ENCODE measurements at places on chromosomes 1 and 21.

DNA sequence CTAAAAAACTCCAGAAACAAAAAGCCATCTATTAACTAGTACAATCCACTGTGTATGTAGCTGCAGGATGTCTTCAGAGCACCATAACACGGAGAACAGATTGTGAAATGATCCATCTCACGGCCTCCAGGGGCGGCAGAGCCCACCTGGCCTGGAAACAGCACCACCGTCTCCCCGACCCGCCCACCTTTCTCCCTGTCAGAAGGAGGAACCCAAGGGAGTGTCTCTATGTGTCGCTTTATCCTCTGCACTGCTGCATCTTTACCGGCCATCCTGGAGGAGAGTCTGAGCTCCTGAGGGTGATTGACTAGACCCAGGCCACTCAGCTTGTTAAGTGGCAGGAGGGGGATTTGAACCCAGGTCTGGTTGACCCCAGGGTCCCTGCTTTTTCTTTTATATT is 405.0 kb downstream of the MATN1 start:
- no peak for DNase-seq

- no peak for DNase-seq
Measured at GRCh38 chr1:199804526-199804925, 223.0 kb upstream of the NR5A2 start.

- no peak for DNase-seq
Measured at GRCh38 chr1:228349701-228350171, 56.9 kb downstream of the TRIM11 start.

DNA sequence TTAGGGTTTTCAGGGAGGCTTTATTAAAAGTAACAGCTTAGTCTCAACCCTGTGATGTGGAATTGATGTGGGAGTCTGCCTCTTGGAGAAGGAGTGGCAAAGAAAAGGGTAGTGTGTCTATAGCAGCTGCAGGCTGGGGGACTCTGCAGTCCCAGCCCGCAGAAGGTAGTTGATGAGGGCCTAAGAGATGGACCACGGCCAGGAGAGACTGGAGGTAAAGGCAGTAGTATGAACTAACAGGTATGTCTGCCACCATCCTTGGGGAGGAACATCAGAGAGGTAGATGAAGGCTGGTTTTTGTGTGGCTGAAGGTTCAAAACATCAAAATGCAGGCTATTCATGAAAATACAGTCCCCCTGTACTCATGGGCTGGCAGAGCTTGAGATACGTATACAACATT is 112.1 kb downstream of the KCTD3 start:
- DNase-seq = no peak

GRCh38 chr1:175390081-175390481 is 197.5 kb upstream of the KIAA0040 start:
- no peak for DNase-seq

- DNase-seq = no peak
Measured at GRCh38 chr1:174692313-174692712, 244.5 kb downstream of the GPR52 start.

GRCh38 chr1:117089996-117090395 is 29.9 kb downstream of the TTF2 start:
- no peak for DNase-seq

GRCh38 chr1:195804547-195804946 is 803.7 kb downstream of the KCNT2 start:
- no peak for DNase-seq

DNA sequence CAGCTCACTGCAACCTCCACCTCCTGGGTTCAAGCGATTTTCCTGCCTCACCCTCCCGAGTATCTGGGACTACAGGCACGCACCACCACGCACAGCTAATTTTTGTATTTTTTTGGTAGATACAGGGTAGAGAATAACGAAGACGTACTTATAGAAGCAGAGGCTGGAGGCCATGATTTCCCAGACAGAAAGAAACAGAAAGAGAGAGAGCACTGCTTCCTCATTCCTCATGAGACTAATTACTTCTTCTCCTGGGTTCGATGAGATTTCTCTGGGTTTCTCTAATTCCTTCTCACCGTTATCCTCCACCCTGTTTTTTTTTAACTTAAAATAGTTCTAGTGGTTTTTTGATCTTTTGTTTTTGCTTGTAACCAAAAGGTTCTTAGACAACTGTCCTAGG is 23.4 kb upstream of the PTP4A2 start:
- DNase-seq = no peak

- no peak for DNase-seq
Measured at GRCh38 chr1:162130308-162130707, 60.8 kb downstream of the NOS1AP start.

GRCh38 chr1:87204921-87205320 is 123.8 kb upstream of the LMO4 start:
- DNase-seq = no peak

DNA sequence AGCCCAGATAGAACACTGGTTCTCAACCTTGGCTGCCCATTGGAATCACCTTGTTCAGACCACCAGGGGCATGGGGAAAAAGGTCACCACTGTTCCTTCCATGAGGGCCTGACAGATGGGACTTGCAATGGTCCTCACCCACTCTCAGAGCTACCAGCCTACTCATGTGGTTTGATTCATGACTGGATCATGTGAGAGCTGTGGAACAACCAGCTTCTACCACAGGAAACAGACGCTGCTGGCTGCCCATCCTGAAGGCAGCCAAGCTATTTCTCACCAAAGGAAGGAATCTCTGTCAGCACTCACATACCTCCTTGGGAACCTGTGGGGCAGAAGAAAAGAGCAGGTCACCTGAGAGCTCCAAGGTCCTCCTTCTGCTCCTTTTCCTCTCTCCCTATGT is 53.6 kb downstream of the CAPN8 start:
- no peak for DNase-seq

GRCh38 chr1:240831191-240831631 is 219.3 kb upstream of the GREM2 start:
- DNase-seq = peak; percentile 55

- no peak for DNase-seq
Measured at GRCh38 chr1:164452549-164452948, 106.4 kb upstream of the PBX1 start.

GRCh38 chr1:232445361-232446106 is 184.4 kb downstream of the SIPA1L2 start:
- no peak for DNase-seq

- DNase-seq = no peak
Measured at GRCh38 chr1:176119549-176119948, 87.5 kb downstream of the COP1 start.

All from AG09319 (cell line).